NCI-H1105 (cell line): ENCODE measurements at places on chromosomes 11 and 22.

GRCh38 chr22:37633089-37633624 is 6.3 kb upstream of the SH3BP1 start:
- no peak for DNase-seq

- DNase-seq, result no peak
Observed at GRCh38 chr11:119591836-119592310, 137.1 kb downstream of the NECTIN1 start.

DNA sequence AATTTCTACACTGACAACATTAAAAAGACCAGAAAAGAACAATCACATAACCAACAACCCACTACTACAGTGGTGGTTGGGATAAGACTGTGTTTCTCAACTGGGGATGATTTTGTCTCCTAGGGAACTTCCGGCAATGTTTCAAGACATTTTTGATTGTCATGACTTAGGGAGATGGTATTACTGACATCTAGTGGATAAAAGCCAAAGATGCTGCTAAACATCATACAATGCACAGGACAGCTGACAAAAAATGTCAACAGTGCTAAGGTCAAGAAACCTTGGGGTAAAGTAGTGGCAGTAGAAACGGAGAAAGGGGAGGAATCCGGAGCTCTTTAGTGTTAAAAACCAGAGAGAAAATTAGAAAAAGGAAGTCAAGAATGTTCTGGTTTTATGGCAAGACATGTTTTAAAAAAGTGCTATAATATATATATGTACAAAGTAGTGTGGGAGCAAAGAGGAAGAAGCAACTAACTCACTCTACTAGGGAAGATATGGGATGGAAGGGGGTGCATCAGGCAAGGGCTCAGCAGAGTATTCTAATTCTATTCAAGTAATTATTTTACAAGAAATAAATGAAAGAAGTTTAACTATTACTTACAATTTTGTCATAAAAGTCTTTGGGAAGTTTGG is 37.2 kb downstream of the CKAP5 start:
- peak; percentile 1 for DNase-seq

GRCh38 chr11:125724125-125724524 is 22.0 kb upstream of the PATE1 start:
- DNase-seq, result no peak

DNA sequence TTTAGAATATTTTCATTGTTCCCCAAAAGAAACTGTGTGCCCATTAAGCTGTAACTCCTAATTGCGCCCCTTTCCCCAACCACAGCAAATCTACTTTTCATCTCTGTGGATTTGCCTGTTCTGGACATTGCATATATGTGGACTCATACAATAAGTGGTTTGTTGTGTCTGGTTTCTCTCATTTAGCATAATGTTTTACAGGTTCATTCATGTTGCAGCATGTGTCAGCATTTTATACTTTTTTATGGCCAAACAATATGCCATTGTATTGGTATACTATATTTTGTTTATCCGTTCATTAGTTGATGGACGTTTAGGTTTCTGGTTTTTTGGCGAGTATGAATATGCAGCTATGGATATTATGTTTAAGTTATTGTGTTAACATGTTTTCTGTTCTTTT is 23.8 kb downstream of the NUCB2 start:
- no peak for DNase-seq
